GM23338 (cell line): ENCODE measurements at places on chromosomes 4 and X.

DNA sequence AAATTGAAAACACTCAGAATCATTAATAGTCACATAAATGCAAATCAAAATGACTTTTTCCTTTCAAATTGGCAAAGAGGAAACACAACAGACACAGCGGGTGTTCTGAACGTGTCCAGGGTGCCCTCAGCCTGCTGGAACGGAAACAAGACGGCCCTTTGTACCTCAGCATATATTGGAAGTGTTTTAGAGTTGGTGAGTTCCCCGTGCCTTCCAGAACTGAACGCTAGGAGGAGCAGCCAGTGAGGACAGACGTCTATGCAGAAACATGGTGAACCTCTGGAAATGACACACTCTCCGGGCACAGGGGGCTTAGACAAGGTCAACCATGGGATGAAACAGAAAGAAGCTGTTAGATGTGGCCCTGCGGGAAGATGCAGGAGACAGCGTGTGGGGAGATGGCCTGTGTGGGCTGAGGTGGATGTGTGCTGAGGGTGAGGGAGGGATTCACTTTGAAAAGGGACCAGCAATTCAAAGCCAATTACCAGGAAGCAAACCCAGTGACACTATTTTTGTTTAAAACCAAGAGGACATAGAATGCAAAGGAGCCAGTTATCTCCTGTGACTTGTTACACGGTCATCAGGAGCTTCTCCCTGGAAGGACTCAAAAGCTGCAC is 40.4 kb downstream of the RNF212 start:
- peak; percentile 68 for DNase-seq
- H3K27ac ChIP-seq: no peak overlapping the region
- H3K36me3 ChIP-seq: no peaks in the 10 kb centered on the region

- peak overlapping the region; percentile 68 for H3K4me3 ChIP-seq
- peaks cover 65% of the 10 kb centered on the region for H3K4me1 ChIP-seq
- peak; percentile 88 for DNase-seq
- no peak overlapping the region for H3K27ac ChIP-seq
Measured at GRCh38 chr4:110620691-110621327, 2.1 kb downstream of the PITX2 start.

DNA sequence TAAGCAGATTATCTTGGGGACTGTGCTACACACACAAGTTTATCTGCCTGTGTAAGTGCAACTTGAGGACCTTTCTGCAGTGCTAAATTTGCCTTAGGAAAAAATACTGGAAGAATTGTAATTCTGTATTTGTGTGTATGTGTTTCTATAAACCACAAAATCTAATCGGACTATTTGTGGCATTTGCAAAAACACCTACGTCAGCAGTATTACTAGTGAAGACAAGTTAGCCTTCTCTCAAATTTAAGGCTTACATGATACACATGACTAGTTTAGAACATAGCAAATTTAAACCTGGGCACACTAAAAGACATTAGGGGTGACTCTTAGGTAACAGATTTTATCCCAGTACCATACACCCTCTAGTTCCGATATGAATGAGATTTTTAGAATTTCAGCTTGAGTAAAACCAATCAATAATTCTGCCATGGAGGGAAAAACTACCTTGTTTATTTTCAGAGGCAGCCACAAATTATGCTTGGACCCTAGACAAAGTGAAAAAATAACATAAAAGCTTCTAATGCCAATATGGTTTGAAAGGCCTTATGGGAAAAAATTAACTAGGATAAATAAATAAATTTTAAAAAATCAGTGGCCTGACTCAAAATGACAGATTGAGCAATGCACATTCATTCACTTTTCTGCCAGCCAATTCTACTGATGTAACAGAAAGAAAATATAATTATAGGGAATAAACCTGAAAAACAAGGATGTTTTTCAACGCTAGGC is 176.4 kb downstream of the SNCA start:
- no peaks in the 10 kb centered on the region for H3K36me3 ChIP-seq
- H3K27ac ChIP-seq: peak overlapping the region; percentile 24; the same call in 1 of the 2 replicates
- H3K4me3 ChIP-seq: no peak overlapping the region

GRCh38 chrX:107686026-107686425 is 57.7 kb downstream of the PRPS1 start:
- H3K4me1 ChIP-seq: no peaks in the 10 kb centered on the region
- no peak overlapping the region for H3K4me3 ChIP-seq
- no peaks in the 10 kb centered on the region for H3K27me3 ChIP-seq
